ENCODE measurements at places on chromosomes 5 and 9. TPM values are rescaled to one million over a fixed set of nuclear protein-coding genes. Genes with fewer than 3 reads are reported as not detected.

Gene SEC16A
- 81.2 TPM for total RNA-seq

Gene SPINK13
- not detected for total RNA-seq

Gene FAM221B
- total RNA-seq, result not detected

Gene SHOC1
- not detected for total RNA-seq

Gene PPP3R2
- not detected for total RNA-seq

Gene SSNA1
- total RNA-seq, result 95.1 TPM

Gene IFNB1
- not detected for total RNA-seq

Gene LHFPL2
- 0.30 TPM for total RNA-seq

Gene STPG3
- total RNA-seq, result 0.99 TPM

Gene IZUMO3
- not detected for total RNA-seq

DNA sequence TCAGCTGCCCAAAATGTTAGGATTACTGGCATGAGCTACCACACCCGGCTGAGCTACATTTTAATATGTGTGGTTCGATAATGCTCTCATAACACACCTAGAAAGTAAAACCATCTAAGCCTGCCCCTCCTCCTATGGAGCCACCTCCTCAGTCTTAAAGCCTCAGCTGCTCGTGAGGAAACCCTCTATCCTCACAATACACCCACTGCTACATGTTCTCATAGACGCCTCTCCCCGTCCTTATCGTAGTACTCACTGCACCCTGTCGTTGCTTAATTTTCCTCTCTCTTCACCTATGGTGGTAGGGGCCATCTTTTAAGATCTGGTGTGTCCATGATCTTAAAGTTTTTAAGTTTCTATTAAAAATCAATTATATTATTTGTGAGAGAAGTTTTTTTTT lies 72.9 kb downstream of the RCL1 start:
- DNase-seq, result peak; percentile 62

DNA sequence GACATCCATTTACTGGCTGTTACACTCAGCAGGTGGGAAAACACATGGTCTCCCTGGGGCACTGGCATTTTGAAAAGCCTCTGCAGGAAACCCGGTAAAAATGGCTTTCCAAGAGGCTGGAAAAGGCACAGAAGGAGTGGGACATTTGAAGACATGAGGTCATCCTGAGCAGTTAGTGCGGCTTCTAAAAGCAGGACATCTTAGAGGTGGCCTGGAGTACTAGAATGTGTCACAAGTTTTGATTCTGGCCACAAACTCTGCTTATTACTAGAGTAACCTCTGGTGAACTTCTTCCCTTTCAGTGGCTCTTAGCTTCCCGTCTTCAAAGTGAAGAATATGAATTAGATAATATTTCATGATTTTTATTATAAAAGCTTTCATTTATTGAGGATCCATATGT lies 423.0 kb upstream of the BRINP1 start:
- DNase-seq, result no peak

- no peak for DNase-seq
These were observed 370.9 kb downstream of the PLK2 start for GRCh38 chr5:58088941-58089340.

GRCh38 chr5:135135530-135136226 lies 101.7 kb upstream of the PITX1 start:
- no peak for DNase-seq

- peak; percentile 86 for DNase-seq
These were observed 21.3 kb upstream of the GBGT1 start for GRCh38 chr9:133184971-133185370.

DNA sequence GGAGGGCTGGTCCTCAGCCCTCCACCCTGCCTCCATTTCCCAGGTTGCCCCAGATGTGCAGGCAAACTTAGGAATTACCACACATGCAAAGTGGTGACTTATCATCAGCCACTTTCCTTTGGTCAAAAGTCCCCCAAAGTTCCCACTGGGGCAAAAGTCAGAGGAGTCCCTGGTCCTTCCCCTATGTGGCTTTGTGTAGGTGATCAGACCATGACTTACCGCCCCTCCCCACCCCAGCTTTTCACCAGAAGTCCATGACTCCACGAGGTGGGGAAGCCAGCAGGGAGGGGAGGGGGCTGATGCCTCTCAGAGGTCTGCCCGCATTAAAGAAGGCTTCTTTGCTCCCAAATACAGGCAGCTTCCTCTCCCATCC lies 5.8 kb downstream of the TRAF1 start:
- no peak for DNase-seq

GRCh38 chr5:169242175-169242848 lies 58.6 kb downstream of the SLIT3 start:
- DNase-seq, result no peak

DNA sequence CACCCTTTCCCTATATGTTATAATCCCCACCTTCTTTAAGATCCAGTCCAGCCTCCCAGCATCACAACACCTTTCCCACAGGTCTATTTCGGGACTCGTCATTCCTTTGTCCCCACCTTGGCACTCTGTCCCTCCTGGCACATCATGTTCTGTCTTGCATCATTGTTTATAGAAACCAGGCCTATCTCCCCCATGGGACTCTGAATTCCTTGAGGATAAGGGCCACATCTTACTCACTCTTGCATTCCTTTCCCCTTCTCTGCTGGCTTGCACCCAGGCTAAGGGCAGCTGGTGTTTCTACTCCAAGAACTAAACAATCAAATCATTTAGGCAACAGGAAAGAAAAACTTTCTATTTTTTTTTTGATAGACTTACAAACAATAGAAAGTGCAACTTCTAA lies 205.7 kb downstream of the AGTPBP1 start:
- DNase-seq, result no peak

DNA sequence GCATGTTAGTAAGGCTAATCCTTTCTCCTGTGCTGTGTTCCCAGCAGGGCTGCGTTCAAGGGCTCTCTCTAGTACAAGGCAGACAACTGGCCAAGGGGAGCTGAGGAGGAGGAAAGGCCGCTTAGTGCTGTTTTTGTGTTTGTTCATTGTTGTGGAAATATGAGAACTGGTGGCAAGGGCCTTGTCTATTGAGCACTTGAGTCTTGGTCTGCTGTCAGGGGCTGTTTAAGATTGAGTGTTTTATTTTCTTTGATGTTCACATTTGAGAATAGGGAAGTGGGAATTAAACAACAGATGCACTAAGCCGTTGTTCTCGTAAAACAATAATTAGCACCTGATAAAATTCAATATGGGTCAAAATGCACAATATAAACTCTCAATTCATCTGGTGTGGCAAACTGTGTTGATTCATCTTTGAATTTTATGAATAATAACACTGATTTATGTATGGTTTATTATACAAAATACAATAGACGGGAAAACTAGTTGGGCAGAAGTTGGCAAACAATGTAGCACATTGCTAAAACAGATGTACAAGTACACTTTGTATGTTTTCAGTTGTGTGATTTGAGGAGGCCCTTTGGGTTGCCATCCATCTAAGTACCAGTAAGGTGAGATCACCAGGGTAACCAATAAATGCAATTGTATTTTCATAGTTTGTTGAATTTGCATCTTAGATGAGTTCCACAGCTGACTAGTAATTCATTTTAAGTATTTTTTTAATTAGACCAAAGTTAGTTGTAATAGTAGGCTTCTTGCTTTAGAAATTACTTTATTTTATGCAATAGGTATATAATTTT lies 97.6 kb upstream of the GRHPR start:
- DNase-seq, result no peak

- DNase-seq, result no peak
These were observed 94.1 kb downstream of the FGF18 start for GRCh38 chr5:171513591-171513990.

GRCh38 chr5:91074615-91075014 lies 308.5 kb downstream of the ARRDC3 start:
- DNase-seq, result no peak

DNA sequence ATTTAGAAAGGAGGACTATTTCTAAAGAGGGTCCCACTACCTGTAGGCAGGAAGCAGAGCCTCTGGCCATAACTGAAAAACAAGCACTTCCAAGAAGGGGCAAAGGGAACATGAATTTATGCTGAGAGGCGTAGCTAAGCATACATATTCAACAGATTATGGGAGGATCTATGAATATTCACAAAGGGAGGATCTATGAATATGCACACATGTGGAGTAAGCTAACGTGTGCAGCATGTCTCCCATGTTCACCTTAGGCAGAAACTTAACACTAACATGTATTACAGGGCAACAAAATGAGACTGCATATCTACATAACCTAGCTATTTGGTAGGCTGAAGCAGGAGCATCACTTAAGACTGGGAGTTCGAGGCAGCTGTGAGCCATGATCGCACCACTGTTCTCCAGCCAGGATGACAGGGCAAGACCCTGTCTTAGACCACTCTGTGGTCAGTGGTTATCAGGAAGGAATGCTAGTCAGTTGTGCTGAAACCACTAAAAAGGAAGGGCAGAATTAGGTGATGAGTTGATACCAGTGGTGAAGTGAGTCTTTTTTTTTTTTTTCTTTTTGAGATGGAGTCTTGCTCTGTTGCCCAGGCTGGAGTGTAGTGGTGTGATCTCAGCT lies 20.8 kb downstream of the FXN start:
- DNase-seq, result no peak

GRCh38 chr5:134146651-134147518 lies 29.9 kb downstream of the SKP1 start:
- no peak for DNase-seq

DNA sequence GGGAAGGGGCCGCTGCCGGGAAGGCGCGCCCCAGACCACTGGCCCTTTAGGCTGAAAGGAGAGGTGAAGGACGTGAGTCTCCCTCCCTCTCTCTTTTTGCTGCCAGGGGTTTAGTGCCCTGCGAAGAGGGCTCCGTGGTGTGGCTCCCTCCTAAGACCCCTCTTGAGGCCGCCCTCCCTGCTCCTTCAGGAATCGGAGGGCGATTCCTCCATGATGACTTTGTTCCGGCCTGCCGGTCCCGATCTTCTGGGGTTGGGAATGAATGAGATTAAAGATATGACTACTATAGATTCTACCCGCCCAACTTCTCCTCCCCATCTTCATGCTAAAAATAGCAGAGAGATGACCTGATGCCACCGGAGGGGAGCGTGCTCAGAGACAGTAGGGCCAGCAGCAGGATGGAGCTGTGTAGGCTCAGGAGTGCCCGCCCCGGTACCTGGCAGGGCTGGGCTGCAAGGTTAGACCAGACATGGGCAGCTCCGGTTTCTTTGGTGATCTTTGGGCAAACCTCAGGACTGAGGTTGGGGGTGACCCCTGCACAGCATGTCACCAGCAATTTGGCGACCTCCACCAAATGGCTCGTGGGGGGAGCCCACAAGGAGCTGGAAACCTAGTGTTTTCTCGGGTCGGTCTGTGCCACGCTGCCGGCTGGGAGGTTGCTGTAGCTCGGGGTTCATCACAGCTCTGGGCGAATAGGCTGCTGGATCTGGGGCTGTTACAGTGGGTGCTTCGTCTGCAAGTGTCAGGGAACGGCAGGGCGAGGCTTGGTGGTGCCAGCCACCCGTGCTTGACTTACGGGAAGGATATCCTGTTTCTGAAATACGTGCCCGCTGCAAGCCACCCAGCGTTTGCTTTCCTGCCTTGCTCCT lies 1.7 kb downstream of the OLFM1 start:
- DNase-seq, result no peak

DNA sequence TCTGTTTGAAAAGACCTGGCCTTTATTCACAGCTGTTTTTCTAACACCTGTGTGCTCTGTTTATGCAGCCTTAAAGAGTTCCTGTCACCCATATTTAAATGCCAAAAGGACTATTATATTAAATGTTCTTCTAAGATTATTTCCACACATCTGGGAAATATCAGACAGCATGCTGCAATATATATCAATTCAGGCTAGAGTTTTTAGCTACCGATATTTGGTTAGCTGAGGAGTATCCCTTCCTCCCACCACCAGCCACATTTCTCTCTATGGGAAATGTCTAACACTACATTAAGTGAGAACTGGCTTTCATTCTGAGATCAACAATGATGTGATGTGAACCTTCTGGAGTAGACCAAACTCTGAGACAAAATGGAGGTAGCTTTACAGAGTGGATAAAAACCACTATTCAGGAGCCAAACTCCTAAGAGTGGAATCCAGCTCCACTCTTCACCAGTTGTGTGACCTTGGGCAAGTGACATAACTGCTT lies 509.2 kb downstream of the ZNF608 start:
- no peak for DNase-seq

DNA sequence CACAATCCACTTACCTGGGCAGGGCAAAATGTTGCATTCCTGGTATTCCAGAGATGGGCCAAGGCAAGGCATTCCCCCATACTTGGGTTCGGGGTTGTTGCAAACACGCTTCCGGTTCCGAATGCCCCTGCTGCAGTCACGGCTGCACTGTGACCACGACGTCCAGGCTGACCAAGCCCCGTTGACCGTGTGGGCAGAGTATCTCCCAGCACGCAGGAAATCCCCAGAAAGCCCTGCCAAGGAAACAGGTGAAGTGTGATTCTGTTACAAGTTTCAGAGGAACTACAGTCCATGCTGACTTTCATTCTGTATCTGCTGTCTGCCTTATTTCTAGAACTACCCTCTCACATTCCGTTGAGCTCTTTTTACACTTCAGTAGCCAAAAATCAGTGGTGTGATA lies 483.0 kb downstream of the SEMA5A start:
- no peak for DNase-seq

GRCh38 chr5:151123897-151124751 lies 33.5 kb downstream of the ANXA6 start:
- DNase-seq, result no peak

- DNase-seq, result no peak
These were observed 723.3 kb downstream of the CETN3 start for GRCh38 chr5:89686081-89686765.

GRCh38 chr5:137199966-137200365 lies 299.2 kb downstream of the SPOCK1 start:
- DNase-seq, result no peak

GRCh38 chr9:121935739-121936138 lies 157.4 kb downstream of the TTLL11 start:
- no peak for DNase-seq

DNA sequence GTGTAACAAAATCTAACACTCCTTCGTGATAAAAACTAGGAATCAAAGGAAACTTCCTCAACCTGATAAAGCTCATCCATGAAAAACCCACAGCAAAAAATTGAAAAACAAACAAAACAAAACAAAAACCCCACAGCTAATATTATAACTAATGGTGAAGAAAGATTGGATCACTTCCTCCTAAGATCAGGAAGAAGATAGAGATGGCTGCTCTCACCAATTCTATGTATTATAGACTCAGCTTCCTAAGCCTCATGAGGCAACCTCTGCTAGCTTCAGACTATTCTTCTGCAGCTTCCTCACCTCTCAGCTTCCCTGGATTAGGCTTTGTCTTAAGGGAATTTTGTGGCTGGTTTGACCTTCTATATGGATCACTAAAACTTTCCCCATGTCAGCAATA lies 40.1 kb downstream of the PHAX start:
- DNase-seq, result no peak
